ENCODE measurements at places on chromosomes 1 and 21.

DNA sequence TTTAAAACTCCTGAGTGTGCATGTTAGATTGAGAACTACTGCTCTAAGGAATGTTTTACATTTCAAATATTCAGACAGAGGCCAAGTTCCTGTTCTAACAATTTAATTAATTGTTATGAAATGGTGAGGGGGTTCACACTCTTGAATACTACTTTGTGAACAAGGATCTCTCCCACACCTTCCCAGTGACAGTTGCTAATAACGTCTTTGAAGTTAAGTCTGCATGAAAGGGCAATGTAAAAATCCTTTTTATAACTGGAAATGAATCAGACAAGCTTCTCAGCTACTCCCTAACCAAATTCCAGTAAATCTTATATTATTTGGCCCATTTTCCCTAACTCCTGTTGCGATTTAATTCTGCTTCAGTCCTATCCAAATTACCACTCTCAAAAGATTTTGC, 828.5 kb upstream of the ADAMTS5 start:
- DNase-seq = no peak

GRCh38 chr1:21435646-21436487, 4.1 kb upstream of the NBPF3 start:
- no peak for DNase-seq

GRCh38 chr1:35506960-35507912, 50.0 kb downstream of the KIAA0319L start:
- DNase-seq = peak; percentile 81

DNA sequence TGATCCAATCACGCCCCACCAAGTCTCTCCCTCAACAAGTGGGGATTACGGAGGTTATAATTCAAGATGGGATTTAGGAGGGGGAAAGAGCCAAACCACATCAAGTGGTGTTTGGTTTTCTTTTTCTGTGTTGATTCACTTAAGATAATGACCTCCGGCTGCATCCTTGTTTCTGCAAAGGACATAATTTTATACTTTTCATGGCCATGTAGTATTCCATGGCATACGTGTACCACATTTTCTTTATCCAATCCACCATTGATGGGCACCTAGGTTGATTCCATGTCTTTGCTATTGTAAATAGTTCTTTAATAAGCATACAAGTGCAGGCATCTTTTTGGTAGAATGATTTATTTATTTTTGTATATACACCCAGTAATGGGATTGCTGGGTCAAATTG, 162.5 kb upstream of the JUN start:
- no peak for DNase-seq

GRCh38 chr1:47409311-47410067, 6.6 kb upstream of the FOXE3 start:
- peak; percentile 42 for DNase-seq

DNA sequence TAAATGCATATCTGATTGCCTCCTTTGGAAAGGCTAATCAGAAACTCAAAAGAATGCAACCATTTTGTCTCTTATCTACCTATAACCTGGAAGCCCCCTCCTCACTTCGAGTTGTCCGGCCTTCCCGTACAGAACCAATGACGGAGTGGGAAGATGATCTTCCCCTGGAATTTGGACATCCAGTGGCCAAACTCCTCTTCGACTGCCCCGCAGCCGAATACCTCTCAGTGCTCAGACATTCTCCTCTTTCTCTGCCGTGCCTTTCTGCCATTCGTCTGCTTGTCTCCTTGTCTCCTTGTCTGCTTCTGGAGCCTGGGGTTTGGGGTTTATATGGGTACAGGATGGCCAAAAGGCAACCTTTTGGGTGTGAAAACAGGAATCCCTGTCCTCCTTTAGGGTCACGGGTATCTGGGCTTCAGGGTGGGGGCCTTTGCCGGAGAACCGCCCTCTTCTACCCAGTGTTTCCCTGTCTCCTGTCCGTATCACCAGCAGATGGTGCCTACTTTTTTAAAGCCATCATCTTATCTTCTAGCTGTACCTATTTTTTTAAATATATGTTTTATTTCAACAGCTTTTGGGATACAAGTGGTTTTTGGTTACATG, 35.9 kb upstream of the RAB4A start:
- DNase-seq = no peak

DNA sequence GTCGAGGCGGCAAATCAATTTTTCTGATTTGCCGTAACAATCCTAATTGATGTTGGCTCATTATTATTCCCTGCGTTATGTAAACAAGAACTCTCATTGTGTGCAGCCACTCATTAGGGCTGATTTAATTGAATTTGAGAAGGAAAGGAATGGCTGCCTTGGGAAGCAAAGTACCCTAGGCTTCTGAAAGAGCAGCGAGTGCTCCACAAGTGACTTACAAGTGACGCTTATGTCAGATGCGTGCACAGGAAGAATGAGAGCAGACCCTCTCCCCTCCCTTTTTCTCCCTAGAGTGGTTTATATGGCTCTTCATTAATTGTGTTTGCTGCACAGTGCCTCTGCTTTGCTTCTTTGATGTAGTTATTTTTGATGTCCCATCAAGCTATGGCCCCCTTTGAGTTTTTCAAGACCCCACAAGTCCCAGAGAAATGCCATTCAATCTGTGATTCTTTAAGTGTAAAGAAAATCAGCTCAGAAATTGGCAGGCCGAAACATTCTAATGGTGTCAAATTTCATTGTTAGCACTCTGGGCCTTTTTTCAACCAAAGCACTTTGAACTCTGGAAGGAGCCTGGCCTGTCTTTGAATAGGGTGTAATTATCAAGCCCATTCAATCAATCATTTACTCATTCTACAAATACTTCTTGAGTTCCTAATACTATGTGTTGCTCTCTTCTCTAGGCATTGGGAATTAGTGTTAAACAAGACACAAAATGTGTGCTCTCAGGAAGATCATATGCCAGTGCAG, 86.8 kb upstream of the VAV3 start:
- no peak for DNase-seq

GRCh38 chr1:17805869-17806684, 50.9 kb downstream of the ACTL8 start:
- DNase-seq = no peak

GRCh38 chr1:17601643-17602382, 62.3 kb downstream of the ARHGEF10L start:
- DNase-seq = no peak

DNA sequence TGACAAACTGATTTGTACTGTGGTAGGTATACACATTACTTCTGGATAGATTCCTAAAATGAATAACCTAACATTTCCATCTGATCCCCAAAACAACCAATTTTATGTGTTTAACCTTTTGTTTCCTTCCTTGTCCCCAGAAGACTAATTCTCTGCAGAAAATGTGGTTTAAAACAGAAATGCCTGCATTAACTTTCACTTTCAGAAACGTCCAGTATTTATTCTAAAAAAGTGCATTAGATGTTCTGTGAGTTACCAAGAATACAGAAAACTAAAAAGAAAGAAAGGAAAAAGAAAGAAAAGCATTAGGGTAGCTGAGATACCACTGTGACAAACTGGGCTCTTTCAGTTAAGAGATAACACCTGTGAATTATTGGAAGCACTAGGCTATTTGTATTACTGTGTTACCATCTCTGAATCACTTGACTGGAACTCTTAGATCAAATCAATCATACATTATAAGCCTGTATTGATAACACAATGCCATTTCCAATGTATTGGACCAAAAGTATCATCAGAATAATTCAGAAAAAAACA, 177.7 kb downstream of the NCAM2 start:
- DNase-seq = no peak

GRCh38 chr1:205009670-205010069, 33.3 kb upstream of the CNTN2 start:
- DNase-seq = no peak

GRCh38 chr1:112626887-112627286, 7.3 kb downstream of the CAPZA1 start:
- no peak for DNase-seq

DNA sequence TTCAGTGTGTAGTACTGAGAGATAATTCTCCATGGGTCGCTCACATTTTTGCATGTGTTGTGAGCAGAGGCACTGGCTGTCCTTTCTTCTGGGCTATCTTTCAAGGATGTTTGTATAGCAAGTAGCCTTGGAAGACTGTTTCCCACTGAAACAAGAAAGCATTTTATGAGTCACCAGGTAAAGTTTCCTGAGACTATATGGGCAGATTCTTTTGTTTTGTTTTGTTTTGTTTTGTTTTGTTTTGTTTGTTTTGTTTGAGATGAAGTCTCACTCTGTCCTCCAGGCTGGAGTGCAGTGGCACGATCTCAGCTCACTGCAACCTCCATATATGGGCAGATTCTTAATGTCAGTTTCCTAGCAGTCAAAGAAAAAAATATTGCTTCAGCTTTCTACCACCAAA, 912.6 kb downstream of the TTLL7 start:
- DNase-seq = peak; percentile 21

GRCh38 chr1:244971552-244972216, 107.3 kb upstream of the HNRNPU start:
- no peak for DNase-seq

- peak; percentile 40 for DNase-seq
These were observed 128.6 kb downstream of the PRDM2 start for GRCh38 chr1:13828454-13829151.

DNA sequence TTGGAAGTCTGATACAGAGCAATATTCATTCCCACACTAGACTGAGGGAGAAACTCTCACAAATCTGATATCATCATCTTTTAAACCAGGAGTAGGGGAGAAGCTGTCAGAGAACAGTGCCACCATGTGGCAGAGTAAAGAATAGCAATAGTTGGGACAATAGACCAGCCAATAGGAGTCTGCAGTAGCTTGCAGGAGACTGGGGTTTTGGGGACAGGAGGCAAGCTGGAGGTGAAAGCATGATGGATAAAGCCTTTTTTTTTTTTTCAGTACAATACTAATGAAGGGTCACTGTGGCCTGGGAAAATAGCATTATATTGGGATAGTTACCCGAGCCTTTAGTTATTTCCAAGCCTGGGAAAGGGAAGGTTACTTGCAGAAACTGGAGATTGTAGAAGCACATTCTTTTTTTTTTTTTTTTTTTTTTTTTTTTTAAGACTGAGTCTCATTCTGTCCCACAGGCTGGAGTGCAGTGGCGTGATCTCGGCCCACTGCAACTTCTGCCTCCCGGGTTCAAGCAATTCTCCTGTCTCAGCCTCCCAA, 120.7 kb downstream of the S1PR1 start:
- peak; percentile 55 for DNase-seq

- no peak for DNase-seq
These were observed 48.8 kb downstream of the EDN2 start for GRCh38 chr1:41435570-41436178.

- DNase-seq = no peak
These were observed 33.9 kb upstream of the PTPRC start for GRCh38 chr1:198604975-198605374.

GRCh38 chr1:15706751-15707150, 22.6 kb downstream of the PLEKHM2 start:
- no peak for DNase-seq

DNA sequence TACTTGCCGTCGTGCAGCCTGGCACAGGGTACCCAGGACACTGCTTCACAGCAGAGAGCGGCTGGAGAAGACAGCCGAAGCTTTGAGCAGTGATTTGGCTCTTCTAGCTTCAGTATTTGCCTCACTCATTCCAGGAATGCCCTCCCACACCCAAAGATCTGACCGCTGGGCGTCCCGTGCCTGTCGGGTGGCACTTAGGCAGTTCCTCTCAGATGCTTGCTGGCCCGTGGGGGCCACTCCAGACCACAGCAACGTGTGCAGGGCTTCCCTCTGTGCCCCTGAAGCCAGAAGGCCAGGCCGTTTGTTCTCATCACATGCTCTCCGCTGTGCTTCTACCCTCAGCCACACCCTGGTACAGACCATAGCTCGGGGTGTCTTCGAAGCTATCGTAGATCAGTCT, 17.0 kb downstream of the RRP1B start:
- DNase-seq = no peak

- no peak for DNase-seq
These were observed 191.2 kb downstream of the GABPA start for GRCh38 chr21:25925936-25926335.

GRCh38 chr1:3139871-3140361, 70.9 kb downstream of the PRDM16 start:
- DNase-seq = no peak

GRCh38 chr1:107741242-107741641, 223.7 kb downstream of the VAV3 start:
- DNase-seq = no peak

GRCh38 chr1:94773931-94774422, 46.2 kb upstream of the SLC44A3 start:
- peak; percentile 92 for DNase-seq

DNA sequence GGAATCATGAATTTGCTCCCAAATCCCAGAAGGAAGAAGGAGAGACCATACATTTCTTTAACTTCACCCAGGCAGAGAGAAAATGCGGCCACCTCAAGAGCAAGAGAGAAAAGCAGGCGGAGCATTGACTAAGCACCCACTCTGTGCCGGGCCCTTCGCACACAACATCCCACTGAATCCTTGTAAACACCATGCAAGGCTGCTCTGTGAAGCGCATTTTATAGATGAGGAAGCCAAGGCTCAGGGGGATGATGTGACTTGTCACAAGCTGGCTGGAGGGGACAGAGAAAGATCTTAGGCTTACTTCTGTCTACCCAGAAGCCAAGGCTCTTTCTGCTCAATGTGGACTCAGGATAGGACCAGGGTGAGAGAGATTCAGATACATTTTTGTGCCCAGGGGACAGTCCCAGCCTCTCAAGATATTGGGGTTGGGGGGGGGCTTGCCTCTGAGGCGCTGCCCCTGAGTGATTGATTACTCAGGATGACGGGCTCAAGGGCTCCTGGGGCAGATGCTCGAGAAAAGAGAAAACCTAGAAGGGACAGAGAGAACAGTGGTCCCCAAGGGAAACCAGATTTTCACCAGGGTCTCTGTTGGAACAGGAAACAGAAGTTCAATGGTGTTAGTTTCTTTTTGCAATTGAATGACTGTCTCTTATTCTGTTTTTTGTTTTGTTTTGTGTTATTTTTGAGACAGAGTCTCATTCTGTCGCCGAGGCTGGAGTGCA, 19.5 kb downstream of the PADI2 start:
- DNase-seq = no peak

DNA sequence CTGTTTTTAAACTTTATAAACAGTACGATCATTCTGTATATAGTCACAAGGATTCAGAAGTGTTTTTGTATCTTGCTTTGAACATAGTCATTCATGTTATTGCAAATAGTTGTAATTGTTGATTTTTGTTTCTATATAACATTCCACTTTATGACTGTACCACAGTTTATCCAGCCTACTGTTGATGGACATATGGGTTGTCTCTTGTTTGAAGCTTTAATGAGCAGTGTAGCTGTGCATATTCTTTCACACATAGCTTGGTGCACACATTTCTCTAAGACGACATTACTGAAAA, 6.1 kb downstream of the CD101 start:
- no peak for DNase-seq

DNA sequence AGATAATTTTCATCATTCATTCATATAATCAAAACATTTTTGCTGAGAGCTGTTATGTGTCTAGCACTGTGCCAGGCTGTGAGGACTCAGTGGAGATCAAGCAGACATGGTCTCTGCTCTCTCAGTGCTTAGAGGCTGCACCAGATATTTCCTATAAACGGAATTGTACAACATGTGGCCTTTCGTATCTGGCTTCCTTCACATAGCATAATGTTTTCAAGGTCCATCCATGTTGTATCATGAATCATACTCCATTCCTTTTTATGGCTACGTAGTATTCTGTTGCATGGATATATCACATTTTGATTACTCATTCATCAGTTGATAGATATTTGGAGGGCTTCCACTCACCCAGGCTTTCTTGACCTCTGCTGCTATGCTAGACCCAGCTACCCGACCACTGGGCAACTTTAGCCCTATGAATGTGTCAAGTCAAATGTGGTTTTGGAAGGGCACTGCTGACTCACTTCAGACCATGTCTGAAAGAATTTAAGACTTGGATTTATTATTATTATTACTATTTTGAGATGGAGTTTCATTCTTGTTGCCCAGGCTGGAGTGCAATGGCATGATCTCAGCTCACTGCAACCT, 18.5 kb downstream of the NCF2 start:
- DNase-seq = peak; percentile 22
